GM04503 (cell line): ENCODE measurements at places on chromosomes 11 and 22.

DNA sequence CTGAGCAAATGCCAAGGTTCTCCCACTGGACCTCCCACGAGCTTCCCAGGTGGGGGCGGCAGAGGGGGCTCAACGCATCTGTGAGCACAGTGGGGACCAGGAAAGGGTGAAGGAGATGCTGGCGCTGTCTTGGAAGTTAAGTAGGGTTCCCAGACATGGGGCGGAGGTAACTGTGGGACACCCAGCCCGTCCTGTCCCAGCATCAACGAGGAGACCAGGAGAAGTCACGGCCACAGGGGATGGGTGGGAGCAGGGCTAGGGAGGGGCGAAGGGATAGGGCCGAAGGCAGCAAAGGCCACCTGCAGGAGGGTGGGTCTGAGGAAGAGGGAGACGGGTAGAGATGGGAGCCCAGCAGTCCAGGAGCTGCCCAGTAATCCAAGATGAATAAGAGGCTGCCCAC lies 70.4 kb downstream of the PHF21B start:
- no peak for DNase-seq

- peak; percentile 12 for DNase-seq
Measured at GRCh38 chr11:46489656-46490560, 98.3 kb upstream of the CHRM4 start.

DNA sequence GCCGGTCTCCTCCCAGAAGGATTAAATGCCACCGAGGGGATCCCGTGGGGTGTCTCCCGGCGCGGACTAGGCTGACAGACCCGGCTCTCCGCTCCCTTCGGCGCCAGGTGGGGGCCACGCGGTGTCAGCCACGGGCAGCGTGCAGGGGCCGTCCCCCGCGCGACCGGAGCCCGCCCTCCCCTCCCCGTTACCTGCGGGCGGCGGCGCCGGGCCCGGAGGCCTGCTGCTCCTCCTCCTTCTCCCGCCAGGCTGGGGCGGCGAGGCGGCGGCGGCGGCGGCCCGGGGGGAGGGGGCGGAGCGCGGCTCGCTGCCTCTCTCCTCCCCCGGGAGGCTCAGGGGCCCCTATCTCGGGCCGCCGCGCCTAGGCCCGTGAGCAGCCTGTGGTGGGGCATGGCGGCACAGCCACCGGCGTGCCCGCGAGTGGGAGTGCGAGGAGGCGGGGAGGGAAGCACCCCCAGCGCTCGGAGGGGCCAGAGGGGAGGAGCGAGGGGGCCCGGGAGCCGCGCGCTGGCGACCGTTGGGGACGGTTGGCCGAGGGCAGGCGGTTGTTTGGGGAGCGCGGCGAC lies 450 bp downstream of the ZBTB44 start:
- no peak for DNase-seq

GRCh38 chr11:72513411-72513810 lies 79.1 kb upstream of the CLPB start:
- DNase-seq = no peak

GRCh38 chr11:85385547-85385946 lies 241.6 kb downstream of the DLG2 start:
- DNase-seq = no peak

- DNase-seq = no peak
Measured at GRCh38 chr11:7116370-7116769, 27.6 kb downstream of the RBMXL2 start.

DNA sequence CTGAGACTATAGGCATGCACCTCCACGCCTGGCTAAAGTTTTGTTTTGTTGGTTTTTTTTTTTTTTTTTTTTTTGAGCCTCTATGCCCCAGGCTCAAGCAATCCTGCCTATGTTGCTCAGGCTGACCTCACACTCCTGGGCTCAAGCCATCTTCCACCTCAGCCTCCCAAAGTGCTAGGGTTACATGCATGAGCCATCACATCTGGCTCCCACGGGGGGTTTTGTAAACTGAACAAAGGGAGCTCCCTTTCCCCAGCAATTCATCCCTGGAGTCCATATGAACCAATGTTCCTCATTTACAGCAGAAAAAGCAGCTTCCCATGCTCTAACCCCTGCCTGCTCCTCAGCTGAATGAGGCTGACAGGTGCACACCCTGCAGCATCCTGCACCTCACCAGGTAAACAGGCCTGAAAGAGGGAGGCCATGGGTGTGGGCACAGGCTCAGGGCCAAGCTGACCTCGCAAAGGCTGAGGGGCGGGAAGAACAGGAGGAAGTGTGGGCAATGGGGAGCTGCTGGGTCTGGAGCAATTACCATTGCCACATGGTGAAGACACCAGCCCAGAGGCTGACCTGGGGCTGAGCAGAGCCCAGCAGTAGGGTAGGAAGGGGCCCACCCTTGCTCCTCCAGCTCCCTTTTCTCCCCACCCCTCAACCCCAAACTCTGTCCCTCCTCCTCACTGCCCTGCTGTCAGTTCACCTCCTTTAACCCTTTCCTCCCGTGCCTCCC lies 58.2 kb downstream of the RBX1 start:
- DNase-seq = no peak

DNA sequence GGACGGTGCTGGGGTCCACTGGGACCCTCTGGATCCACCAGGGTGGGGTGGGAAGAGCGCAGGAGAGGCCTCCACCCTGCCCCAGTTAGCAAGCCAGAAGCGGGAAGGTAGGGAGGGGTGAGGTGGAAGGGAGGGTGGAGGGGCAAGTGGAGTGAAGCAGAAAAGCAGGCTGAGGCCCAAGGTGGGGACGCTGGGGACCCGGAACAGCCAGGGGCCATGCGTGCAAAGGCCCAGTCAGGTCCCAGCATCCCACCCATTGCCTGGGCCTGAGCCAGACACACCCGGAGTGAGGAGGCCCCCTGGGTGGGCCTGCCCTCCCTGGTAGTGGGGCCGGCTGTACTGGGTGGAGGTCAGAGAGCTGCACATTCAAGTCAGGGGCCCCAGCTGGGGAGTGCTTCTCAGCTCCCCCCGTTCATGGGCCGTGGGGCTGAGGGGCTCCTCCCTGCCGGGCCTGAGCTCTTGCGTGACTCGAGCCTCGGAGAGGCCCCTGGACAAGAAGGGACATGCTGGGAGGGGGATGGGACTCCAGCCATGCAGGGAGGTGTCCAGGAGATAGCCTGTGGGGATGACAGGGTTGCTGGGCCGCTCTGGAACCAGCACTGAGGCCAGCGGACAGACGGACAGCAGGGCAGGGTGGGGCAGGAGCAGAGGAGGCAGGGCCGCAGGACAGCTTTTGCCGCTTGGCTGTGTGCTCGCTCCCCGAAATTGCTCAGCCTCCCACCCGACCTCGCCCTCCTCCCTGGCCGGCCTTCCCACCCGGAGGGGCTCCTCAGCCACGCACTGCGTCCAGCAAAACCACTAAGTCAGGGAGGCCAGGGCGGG lies 7.7 kb downstream of the TNNT3 start:
- no peak for DNase-seq

- no peak for DNase-seq
Measured at GRCh38 chr11:20056109-20056949, 103.9 kb downstream of the DBX1 start.

DNA sequence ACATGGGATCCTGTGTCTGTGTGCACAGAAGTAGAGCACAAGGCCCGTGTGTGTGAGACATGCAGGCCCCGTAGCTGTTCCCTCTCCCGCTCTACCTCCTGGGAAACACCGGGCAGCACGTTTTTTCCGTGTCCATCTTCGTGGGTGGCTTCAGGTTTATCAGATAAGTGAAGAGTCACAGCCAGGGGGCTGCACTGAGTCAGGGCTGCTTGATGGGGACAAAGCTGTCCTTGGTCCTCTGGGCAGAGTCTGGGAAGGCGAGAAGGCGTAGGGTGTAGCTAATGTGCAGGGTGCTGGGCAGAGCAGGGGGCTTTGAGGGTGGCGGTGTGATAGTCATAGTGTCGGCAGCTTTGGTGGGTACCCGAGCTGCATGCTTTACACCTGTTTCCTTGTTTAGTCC lies 23.7 kb downstream of the INCENP start:
- no peak for DNase-seq

- DNase-seq = no peak
Measured at GRCh38 chr22:25900880-25901279, 158.9 kb downstream of the MYO18B start.
